Astrocyte (in vitro differentiated cells and primary cell): ENCODE measurements at places on chromosomes 2 and 18. TPM values are rescaled to one million over a fixed set of nuclear protein-coding genes. Genes with fewer than 3 reads are reported as not detected.

- peak; percentile 29 for DNase-seq
These were observed 104.8 kb downstream of the LBH start for GRCh38 chr2:30336084-30336483.

DNA sequence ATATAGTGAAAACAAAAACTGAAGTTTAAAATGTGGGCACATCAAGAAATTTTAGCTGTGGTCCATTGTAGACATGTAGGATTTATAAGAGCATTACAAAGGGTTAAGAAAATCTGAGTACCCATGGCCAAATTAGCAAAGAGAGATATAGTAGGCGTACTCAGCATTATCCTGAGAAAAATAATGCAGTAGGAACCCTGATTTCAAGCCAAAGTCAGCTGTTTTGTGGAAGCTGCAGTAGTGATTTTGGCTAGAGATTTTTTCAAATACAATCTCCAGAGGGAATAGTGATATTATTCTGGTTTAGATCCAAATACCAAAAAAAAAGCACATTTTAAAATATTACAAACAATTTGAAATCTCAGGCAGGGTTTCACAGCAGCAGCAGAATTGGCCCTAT, 450.9 kb downstream of the FBXO15 start:
- DNase-seq, result no peak

GRCh38 chr2:120472891-120473309, 127.0 kb downstream of the INHBB start:
- DNase-seq, result no peak

DNA sequence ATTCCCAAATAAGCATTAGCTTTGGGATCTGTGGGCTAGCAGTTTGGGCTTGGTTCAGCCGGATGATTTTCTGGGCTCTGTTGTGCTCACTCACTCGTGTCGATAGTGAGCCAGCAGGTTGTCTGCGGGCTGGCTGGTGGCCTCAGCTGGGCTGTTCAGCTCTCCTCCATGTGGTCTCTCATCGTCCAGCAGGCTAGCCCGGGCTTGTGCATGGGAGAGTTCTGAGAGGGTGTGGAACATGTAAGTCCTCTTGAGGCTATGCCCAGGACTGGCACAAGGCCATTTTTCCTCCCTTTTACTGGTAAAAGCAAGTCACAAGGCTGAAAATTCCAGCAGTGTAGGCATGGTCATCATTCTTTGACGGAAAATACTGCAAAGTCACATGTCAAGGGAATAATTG, 38.5 kb downstream of the NTSR2 start:
- DNase-seq, result no peak

GRCh38 chr2:161580021-161580420, 44.2 kb upstream of the SLC4A10 start:
- no peak for DNase-seq

DNA sequence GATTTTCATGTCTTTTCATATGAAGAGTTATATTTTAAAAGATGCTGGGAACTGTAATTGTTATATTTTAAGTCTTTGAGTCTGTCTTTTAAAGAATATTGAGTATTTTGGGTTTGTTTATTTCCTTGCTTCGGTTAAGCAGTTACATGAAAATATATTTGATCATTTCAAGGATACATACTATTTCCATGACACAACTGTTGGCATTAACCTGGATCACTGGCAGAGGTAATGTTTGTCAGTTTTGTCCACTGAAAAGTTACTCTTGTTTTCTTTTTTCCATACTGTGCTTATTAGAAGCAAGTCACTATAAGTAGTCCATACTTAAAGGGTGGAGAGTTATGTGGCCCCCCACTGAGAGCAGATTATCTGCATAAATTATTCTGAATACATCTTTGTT, 1142.0 kb upstream of the TMEFF2 start:
- no peak for DNase-seq

GRCh38 chr18:26479681-26480079, 68.7 kb downstream of the KCTD1 start:
- DNase-seq, result peak; percentile 36

- DNase-seq, result no peak
These were observed 17.6 kb downstream of the CTDP1 start for GRCh38 chr18:79697178-79697577.

DNA sequence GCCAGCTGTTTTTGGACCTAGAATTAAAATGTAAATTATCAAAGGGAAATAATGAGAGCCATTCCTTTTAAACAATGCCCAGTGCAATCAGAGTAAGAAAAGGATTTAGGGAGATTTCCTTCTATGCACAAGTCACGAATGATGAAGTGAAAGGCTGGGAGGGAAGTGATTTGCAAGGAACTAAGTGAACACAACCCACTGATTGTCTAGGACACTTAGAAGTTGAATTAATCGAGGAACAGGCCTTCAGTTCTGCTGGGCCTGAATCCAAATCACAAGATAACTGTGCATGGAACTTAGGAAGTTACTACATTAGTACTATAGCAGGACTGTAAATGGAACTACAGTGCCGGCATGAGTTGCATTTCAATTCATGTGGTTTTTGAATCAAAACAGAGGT, 17.7 kb downstream of the MAP2 start:
- peak; percentile 17 for DNase-seq

DNA sequence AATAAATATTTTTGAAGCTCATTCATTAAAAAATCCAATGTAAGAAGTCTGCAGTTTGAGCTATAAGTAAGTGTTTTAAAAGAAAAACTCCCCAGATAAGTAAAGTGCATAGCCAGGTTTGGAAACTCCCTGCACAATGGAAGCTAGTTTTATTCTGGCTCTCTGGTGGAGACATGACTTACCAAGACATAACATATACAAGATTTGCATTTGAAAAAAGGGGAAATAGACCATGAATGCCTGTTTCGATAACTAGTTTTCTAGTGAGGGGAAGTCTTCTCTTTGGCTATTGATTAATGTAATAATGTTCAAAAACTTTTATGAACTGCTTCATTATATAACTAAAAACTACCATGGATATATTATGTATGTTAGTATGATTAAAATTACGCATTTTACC, 435.2 kb downstream of the ARHGAP15 start:
- no peak for DNase-seq

GRCh38 chr2:79901161-79901560, 388.3 kb downstream of the CTNNA2 start:
- no peak for DNase-seq

DNA sequence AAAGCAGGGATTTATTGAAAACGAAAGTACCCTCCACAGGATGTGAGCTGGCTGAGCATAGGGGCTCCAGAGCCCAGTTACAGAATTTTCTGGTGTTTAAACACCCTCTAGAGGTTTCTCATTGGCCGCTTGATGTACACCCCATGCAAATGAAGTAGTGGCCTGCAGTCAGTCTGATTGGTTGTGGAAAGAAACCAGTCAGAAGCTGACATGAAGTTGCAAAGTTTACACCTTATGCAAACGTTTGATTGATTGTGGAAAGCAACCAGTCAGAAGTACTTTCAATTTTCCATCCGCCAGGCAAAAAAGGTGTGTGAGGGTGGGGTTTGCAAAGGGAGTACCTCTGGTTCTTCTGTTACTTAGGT, 62.3 kb downstream of the VWA3B start:
- peak; percentile 67 for DNase-seq

DNA sequence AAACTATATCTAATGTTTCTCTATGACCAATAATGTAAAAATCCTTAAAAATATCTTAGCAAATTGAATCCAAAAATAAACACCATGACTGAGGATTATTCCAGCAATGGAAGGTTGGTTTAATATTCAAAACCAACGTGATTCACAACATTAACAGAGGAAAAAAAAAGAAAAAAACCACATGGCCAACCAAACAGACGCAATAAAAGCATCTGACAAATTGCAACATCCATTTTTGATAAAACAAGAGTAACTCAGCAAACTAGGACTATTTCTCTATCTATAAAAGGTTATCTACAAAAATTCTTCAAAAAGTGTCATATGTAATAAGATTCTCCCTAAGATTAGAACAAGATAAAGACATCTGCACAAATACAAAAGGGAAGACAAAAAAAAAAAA, 28.9 kb downstream of the PPP3R1 start:
- DNase-seq, result no peak

- DNase-seq, result no peak
These were observed 1100.8 kb downstream of the CNTNAP5 start for GRCh38 chr2:125125902-125126301.

DNA sequence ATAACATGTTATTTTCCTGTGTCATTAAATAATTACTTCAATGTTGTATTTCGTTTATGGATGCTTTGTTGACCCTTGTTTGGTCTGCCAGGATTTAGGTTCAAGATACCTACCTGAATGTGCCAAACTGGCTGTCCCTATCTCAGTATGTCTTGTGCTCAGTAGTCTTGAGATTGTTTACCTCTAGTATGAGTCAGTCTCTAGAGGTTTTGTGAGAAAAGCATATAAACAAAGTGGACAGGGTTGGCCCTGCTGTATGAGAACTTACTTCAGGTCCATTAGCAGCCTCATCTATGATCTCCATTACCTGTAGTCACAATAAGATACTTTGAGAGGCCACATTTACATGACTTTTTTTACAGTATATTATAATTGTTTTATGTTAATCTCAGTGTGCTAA, 17.8 kb downstream of the DDX18 start:
- no peak for DNase-seq

- no peak for DNase-seq
These were observed 277.5 kb upstream of the ZSWIM2 start for GRCh38 chr2:187126247-187127005.

GRCh38 chr2:73897934-73898333, 5.1 kb downstream of the ACTG2 start:
- DNase-seq, result no peak

GRCh38 chr2:149587950-149588487, 444 bp upstream of the MMADHC start:
- DNase-seq, result no peak

GRCh38 chr18:2515171-2515787, 56.0 kb downstream of the METTL4 start:
- DNase-seq, result peak; percentile 96

- no peak for DNase-seq
These were observed 3.4 kb upstream of the ANKRD12 start for GRCh38 chr18:9133225-9133624.

- no peak for DNase-seq
These were observed 57.8 kb downstream of the C2orf76 start for GRCh38 chr2:119308793-119309330.

DNA sequence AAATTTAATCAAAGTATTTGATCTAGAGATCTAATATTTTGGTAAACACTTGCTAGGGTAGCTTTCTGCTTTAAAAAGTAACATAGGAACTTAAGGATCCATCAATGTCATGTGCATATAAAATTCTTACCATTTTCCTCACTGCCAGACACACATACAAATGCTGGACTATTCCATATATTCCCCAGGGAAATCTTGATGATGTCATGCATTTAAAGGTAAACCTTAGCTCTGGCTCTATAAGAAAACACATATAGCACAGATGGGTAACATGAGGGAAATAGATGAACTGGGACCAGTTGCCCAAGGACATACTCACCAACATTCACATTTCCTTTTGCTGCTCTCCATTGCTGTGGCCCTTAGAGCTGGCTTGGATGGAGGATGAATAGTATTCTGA, 79.1 kb upstream of the FMNL2 start:
- DNase-seq, result no peak

The SKOR2 gene
- total RNA-seq, result not detected in 2 replicates

The ABCG8 gene
- total RNA-seq, result not detected in 2 replicates

The SLC4A5 gene
- 0.36 and 0.41 TPM in 2 replicates for total RNA-seq

The SIGLEC15 gene
- total RNA-seq, result 0.19 and 0.27 TPM in 2 replicates

The AUP1 gene
- 82.5 and 82.8 TPM in 2 replicates for total RNA-seq

The FAP gene
- 0.96 and 1.3 TPM in 2 replicates for total RNA-seq

The MAP3K19 gene
- not detected in 2 replicates for total RNA-seq

The LRP2 gene
- 0.79 and 1.00 TPM in 2 replicates for total RNA-seq

The SLC30A3 gene
- 0.16 and 0.34 TPM in 2 replicates for total RNA-seq

The CIDEA gene
- total RNA-seq, result 0.43 TPM in 1 of 2 replicates, not detected in the other
